ENCODE measurements at places on chromosomes 6 and 20. TPM values are rescaled to one million over a fixed set of nuclear protein-coding genes. Genes with fewer than 3 reads are reported as not detected.
A peak's percentile ranks its signal among the peaks of the same experiment; 100 is the strongest.

GRCh38 chr6:144283646-144284477 lies 1.3 kb upstream of the UTRN start:
- DNase-seq, result no peak

GRCh38 chr20:46108435-46108841 lies 9.7 kb upstream of the CD40 start:
- DNase-seq, result no peak

DNA sequence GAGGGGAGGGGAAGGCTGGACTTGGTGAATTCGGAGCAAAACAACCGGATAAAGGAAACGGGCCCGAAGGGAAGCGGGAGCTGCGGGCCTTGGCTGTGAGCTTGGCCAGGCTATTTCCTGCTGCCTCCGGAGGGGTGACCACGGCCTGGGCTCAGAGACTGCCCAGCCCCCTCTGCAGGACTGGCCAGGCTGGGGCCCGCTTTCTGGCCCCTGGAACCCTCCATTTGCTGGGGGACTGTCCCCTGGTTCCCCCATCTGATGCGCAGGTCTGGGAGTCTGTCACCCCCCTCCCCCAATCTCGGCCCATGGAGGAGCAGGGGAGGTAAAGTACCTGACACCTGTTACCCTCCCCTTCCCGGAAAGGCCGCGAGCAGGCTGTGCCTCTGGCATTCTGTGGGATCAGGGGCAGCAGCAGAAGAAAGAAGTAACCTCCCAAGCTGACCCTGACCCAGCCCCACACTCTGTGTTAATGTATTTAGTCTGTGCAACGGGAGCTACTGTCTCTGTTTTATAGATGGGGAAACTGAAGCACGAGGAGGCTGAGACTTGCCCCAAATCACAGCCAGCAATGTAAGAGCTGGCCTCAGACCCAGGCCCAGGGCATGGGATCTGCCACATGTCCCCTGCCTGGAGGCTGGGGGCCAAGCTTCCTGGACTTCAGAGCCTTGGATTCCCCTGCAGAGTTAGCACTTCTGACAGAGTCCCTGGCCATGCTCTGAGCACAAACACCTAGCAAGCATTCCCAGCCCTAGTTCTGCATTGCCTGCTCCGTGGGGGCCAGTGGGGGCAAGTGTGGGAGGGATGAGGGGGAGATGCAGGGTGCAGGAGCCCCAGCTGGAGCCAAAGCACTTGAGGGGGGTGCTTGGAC lies 3.5 kb downstream of the C20orf204 start:
- DNase-seq, result peak; percentile 85

The CGAS gene
- total RNA-seq, result 2.0 TPM

- no peak for DNase-seq
Measured at GRCh38 chr6:104575536-104575935, 284.2 kb downstream of the HACE1 start.

GRCh38 chr6:15627821-15628220 lies 35.0 kb downstream of the DTNBP1 start:
- no peak for DNase-seq

The JAG1 gene
- 42.1 TPM for total RNA-seq

DNA sequence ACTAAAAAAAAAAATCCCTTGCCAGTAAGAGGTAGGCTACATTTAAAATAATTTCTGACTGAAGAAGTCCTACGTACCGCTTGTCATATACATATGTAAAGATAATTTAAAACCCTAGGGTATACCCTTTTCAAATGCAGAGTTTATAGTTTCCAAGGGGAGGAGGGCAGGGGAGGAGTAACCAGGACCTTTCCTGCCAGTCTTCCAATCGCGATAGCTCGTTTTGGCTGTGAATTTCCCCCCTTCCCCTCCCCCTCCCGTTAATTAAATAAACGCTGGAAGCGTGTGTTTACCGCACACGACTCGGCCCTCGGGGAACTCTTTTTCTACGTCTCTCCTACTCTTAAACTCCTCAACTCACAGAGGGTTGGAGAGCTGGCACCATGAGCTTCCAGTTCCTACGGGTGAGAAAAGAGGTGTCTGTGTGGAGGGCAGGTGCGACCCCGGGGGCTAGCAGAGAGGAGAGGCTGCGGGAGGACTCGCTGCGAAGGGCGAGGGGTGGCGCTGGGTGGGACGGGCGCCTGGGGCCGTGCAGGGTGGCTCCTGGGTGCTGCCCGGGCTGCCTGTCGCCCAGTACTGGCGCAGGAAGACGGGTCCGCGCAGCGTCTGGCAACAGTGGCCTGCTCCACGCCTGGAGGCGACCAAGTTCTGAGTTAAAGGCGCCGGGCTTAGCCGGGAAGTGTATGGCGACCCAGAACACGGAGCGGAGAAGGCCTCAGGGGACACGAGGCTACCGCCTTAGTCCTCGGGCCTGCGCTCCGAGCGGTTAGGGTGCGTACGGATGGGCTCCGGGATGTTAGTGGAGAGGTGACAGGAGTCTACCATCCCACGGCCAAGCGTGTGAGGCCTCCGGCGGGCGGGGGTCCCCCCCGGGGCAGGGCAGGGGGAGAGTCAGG lies 4.1 kb upstream of the TFAP2C start:
- DNase-seq, result no peak

The HLA-G gene
- total RNA-seq, result 0.62 TPM
